ENCODE measurements at places on chromosomes 11 and 22.
A peak's percentile ranks its signal among the peaks of the same experiment; 100 is the strongest.

DNA sequence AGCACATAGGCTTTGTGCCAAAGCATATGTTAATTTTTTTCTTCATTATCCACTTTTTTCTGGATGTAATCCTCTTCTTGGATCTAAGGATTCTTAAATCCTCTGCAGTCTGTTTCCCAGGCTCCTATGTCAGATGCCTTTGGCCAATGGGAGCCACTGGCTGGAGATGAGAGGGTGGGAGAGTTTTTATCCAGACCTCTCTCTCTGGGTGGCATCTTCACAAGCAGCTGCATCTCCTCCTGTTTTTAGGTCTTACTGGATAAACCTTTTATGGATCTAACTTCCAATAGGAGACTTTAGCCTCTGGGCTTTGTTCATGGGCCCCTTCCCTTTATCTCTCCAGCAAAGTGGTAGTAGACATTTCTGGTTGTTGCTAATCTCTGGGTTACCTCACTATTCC is 22.4 kb upstream of the MPPED2 start:
- DNase-seq, result no peak

GRCh38 chr11:10638316-10638925 is 55.1 kb downstream of the IRAG1 start:
- DNase-seq, result peak; percentile 6

DNA sequence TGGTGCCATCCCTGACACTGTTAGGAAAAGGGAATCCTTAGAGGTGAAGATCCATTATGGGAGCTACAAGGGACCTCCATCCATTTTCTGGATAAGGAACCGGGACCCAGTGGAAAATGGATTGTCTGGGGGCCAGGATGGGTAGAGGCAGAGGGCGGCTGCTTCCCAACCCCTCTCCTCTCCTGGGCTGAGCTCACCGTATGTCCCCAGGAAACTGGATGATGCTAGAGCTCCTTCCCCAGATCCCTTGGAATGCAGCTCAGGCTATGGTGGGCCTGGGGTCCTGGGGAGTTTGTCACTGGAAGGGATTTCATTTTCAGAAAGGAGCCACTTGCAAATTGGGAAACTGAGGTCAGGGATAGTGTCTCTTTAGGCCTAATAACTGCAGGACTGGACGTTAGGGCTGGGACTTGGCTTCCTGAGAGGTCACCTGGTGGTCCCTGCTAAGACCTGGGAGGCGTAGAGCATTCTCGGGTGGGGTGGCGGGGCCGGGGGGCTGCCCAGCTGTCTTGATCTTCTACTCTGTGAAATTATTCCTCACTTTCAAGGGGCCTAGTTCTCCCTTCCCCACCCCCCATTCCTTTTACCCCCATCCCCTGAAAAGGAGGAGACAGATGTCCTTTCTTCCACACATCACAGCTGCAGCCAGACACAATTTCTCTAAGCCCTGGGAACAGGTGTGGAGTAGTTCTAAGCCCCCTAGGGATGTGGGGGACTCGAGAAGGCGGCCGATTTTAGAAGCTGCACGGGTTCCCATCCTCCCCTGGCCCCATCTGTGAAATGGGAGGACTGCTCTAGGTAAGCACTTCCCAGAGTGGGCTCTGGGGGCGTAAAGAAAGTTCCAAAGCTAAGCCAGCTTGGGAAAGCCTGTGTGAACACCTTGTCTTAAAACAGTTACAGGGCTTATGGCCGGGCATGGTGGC is 99.8 kb downstream of the PKNOX2 start:
- no peak for DNase-seq

GRCh38 chr11:114200351-114201133 is 95.7 kb upstream of the NNMT start:
- no peak for DNase-seq

- DNase-seq, result peak; percentile 5
Measured at GRCh38 chr11:93570759-93571413, 27.7 kb upstream of the SMCO4 start.

GRCh38 chr11:65431451-65432099 is 9.0 kb downstream of the NEAT1 start:
- no peak for DNase-seq

DNA sequence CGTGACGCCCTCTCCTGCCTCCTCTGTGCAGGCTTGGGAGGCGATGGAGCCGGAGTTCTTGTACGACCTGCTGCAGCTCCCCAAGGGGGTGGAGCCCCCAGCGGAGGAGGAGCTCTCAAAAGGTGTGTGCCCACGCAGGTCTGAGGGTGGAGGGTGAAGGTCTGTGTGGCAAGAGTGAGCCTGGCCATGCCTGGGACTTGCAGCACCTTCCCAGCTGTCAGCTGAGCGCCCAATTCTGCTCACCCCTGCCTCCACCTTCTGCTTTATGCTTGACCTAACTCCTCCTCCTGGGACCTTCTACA is 2.5 kb downstream of the PARVG start:
- no peak for DNase-seq

GRCh38 chr22:41286639-41287091 is 678 bp upstream of the RANGAP1 start:
- DNase-seq, result no peak

- DNase-seq, result no peak
Measured at GRCh38 chr22:45626198-45626651, 45.4 kb upstream of the ATXN10 start.

DNA sequence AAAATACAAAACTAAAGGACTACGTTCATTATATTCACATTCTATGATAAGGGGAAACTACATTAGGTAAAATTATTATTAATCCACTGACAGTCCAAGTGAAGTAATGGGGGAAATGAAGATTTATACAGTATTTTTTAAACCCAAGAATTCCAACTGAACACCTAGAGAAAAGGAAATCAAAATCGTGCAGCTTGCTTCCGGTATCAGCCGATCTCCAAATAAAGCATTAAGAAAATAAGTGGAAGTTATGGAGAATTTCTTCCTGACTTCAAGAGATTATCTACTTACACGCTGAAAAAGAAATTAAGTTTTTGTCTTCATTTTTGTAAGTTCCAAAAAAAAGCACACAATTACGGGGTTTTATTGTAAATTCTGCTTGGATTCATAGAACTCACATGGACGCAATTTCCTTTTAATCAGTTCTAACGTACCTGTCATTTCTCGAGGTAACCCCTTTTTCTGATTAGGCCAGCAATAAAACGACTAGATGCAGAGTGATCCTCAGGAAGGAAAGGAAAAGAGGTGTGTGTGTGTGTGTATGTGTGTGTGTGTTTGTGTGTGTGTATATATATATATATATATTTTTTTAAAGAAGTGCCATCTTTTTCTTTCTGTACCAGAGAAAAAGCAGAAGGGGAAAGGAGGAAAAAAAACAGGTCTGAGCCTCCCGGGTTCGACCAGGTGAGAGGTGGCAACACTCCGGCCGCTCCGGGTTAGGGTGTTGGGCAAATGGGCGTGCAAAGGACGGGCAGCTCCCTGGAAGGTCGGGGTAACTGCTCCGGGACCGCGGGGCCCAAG is 1.1 kb downstream of the ZBTB44 start:
- no peak for DNase-seq

DNA sequence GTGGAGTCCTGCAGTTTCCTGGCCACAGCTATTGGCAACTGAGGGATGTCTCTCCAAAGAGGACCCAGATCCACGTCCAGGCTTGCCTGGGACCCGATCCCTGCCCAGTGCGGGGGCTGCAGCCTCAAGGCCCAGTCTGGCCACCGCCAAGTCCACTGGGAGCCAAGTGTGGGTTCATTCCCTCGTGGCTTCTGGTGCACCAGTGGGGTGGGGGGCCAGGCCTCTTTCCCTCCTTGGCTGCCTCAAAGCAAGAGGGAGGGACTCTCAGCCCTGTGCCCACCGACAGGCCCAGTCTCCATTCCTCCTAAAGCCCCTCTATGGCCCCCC is 13.3 kb upstream of the PIM3 start:
- no peak for DNase-seq

DNA sequence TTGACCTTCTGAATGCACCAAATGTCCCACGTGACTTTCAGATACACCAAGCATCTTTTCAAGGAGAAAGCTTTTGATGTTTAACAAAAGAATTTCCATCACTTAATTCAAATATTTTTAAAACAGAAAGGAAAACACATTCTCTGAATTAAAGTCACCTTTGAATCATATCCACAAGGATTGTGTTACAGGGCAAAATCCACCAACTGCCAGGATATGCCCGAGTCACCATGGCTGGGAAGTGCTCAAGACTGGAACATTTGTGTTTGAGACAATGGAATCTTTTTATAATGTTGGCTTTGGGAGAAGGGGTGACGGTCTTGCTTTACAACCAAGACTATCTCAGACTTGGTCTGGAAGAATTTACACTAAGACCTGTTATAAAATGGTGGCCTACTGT is 40.8 kb downstream of the BID start:
- no peak for DNase-seq

- DNase-seq, result no peak
Measured at GRCh38 chr11:26622181-26622580, 50.1 kb upstream of the MUC15 start.

GRCh38 chr11:72984453-72985077 is 157.6 kb downstream of the FCHSD2 start:
- no peak for DNase-seq

- DNase-seq, result no peak
Measured at GRCh38 chr11:5366856-5367255, 15.5 kb downstream of the OR51B6 start.

GRCh38 chr11:64675450-64676260 is 47.3 kb downstream of the NRXN2 start:
- DNase-seq, result peak; percentile 67

DNA sequence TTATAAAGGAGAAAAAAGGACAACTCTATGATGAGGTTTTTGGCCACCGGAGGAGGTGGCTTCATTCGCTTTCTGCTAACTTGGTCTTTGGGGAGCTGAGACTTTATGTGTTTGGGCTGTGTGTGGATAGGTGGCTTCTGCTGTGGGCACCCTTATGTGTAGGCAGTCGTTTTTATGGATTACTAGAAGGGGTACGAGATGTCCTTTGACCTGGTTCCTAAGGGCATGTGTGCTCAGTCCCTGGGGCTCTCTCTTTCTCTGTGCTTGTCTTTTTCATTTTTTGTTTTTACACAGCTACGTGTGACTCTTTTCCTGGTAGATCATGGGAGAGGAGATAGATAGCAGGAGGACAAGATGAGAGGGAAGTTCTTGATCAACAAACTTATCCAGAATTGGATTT is 93.4 kb downstream of the TEAD1 start:
- DNase-seq, result no peak

DNA sequence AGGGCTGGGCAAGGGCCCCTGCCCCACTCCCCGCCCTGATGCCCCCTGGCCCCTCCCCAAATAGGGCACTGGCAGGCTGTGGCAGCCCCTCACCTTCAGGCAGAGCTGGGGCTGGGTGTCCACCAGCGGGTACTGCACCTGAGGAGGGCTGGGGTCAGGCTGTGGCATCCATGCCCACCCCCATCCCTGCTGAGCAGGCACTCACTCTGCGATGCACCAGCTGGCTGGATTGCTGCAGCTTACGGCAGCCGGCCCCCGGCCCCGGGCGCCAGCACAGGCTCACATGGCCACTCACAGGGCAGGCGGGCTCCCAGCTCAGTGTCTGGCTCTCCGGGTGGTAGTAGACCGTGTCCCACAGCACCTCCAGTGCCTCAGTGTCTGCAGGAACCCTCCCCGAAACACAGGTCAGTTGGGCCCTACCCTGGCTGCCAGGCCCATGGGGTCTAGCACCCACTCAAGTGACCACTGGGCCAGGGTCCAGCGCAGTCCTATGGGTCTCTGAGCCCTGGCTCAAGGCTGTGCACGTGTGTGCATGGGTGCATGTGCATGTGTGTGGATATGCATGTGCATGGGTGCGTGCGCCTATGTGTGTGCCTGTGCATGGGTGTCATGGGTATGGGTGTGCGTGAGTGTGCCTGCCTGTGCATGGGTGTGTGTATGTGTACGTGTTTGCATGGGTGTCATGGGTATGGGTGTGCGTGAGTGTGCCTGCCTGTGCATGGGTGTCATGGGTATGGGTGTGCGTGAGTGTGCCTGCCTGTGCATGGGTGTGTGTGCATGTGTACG is 14.4 kb downstream of the IL17REL start:
- DNase-seq, result no peak

DNA sequence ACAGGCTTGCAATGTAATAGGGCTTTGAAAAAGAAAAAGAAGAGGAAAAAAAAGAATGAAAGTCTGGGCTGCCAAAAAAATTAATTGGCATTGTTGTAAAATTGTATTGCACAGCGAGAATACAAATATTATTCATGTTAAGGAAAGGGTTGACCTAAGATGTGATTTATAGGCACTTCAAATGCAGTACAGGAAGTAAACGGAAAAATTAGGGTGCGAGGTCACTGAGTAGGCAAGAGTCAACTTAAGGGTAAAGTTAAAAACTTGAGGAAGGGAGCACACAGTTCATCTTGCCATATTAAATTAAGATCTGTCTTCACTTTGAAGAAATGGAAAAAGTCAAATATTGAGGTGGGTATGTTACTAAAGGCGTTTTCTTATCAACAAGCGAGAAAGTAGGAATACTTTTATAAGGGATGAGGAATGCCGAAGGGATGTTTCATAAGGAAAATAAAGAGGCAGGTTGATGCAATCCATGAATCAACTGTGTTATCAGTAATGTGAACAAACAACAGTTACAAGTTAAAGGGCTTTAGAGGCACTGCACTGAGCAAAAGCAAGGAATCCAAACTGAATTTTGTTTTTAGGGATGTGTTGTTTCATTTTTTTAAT is 123.0 kb downstream of the WT1 start:
- DNase-seq, result no peak

Measured in fibroblast of the conjunctiva (primary cell).